Activated T-helper 1 cell treated with Interleukin-2 at 50 U/mL for 16 hours (primary cell): ENCODE measurements at places on chromosomes 2 and 18.

- no peak for DNase-seq
Measured at GRCh38 chr2:15154297-15154696, 406.8 kb downstream of the NBAS start.

DNA sequence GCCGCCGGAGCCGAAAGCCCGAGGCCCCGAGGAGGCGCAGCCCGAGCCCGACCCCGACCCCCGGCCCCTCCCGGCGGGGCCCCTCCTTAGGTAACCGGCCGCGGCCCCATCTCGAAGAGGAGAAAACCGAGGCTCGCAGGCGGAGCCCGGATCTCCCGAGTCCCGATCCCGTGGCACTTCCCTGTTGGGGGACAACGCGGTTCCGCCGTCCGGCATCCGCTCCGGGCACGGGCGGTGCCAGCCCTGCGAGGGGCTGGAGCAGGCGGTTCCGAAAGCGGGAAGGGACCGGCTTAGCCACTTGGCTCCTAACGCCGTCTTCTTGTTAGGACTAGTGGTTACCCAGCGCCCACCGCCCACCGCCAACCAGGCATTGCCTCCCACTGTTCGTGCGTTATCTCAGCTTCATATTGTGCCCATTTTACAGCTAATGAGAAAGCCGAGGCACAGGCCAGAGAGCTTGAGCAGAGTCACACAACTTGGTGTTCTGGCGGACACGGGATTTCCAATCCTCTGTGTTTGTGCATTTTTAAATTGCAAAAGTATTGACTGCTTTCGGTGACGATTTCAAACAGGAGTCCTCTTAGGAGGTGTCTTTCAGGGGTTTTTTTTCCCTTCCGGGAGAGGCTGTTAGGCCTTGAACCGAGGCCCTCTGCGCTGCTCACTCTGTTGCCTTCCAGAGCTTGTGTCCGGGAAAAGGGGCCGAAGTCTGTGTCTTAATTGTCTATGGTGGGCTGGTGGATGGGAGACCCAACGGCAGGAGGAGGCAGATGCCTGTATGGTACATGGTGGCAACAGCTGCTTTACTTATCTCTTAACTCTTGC, 562 bp downstream of the CENPA start:
- DNase-seq: no peak

DNA sequence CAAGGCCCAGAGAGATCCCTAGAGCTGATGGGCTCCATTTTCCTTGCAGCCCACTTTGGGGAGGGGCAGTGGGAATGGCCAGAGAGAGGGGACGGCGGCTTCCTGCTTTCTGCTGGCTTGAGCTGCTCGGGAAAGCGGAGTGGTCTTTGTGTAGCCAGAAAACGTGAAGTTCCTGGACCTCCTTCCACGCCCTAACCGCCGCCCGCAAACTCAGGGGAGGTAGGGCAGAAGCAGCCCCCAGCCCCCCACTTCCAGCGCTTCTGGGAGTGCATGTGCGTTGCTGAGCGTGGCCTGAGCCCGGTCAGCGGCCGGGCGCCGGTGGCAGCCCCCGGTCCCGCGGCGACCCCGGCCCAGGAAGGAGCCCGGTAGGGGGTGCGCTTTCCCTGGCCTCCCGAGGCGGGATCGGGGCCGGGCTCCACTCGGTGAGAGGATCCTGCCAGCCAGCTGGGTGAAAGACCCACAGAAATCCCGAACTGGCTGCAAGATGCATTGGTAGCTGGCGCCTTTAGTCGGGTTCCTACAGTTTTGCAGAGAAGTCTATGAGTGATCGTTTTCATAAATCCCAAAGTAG, 25.3 kb upstream of the BOD1L2 start:
- no peak for DNase-seq

GRCh38 chr2:109471658-109472057, 142.1 kb downstream of the SEPTIN10 start:
- no peak for DNase-seq

- DNase-seq: no peak
Measured at GRCh38 chr2:148122788-148123187, 101.9 kb downstream of the MBD5 start.

DNA sequence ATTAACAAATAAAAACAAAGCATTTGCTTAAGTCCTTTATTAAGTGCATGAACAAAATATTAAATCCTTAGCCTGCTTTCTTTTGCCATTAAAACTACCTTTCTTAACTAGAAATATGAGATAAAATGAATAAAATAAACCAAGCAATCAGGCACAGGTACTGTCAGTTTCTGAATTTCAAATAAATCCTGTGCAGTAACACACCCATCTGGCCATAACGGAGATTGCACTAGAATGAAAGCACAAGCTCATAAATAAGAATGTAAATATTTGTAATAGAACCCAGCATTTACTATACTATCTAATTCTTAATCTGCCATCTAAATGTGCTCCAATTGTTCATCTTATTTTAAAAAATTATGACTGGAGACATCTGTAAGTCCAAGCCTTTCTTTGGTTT, 31.9 kb downstream of the PRKRA start:
- no peak for DNase-seq

DNA sequence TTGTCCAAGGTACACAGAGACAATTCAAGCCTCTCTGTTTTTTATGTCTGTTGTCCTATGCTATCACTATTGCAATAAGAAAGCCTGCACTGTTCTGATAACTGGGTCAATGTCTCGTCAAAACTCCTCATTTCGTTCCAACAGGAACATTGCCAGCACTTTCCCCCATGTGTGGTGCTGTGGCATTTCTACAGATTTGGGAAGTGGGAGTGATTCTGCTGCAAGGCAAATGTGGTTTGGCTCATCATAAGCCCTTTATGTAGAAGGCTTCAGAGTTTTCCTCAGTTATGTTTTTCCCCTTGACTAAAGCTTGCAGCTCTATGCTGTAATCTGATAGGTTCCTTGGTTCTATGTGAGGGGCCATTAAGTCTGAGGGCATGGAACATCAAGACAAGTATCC, 324.1 kb upstream of the TCF4 start:
- no peak for DNase-seq

GRCh38 chr2:62504657-62505056, 1.3 kb downstream of the TMEM17 start:
- no peak for DNase-seq

DNA sequence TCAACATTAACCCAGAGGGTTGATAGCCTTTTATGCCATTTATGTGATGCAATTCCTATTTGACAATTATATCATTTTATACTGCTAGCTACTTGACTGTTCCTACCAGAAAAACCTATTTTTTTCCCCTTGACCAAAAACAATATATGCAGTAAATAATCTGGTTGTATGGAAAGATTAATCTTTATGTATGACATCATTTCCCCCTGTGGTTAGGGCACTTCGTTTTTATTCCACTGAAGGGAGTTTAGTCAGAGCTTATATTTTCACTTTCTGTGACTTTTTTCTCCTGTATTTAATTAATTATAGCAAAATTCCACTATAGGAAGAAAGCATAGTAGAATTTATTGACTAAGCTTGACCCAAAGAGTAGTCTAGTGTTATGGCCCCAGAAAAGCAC, 107.6 kb downstream of the HAUS1 start:
- no peak for DNase-seq

DNA sequence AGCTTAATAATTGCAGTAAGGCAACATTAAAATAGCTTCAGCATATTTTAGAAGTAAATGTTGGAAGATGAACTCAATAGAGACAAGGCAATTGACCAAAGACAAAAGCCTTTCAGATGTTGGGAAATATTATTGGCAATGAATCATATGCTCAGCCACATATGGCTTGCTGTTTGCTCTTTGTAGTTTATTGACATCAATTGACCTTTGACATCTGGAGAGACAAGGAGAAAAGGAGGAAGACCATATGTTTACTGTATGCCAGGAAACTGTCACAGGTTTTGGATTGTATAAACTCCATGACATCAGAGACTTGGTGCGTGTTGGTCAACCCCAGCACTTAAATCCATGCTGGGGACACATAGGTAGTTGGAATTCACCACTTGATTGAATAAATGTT, 60.6 kb upstream of the SLC16A14 start:
- DNase-seq: no peak

- DNase-seq: no peak
Measured at GRCh38 chr2:64832936-64833335, 156.3 kb upstream of the SLC1A4 start.

- no peak for DNase-seq
Measured at GRCh38 chr2:127219171-127220070, 678 bp downstream of the CYP27C1 start.

- peak; percentile 33 for DNase-seq
Measured at GRCh38 chr2:38665854-38666555, at the start of gene GALM. Gene GALM (plus strand): TSS chr2:38666114. CDS start chr2:38666162, 48 bp downstream.

DNA sequence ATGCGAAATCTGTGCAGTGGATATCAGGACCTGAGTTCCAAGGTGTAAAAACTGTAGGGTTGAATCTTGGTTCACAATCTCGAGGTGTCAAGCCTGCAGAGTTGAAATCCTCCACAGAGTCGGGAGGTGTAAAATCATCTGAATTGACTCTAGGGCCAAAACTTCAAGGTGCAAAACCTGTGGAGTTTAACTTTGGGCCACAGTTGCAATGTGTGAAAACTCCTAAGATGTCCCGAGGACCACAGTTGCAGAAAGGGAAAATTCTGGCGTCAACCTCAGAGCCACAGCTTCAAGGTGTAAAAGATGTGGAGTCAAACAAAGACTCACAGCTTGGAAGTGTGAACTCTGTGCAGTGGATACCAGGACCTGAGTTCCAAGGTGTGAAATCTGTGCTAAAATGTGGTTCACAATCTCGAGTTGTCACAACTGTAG, 9.8 kb upstream of the ZNF512 start:
- DNase-seq: no peak

DNA sequence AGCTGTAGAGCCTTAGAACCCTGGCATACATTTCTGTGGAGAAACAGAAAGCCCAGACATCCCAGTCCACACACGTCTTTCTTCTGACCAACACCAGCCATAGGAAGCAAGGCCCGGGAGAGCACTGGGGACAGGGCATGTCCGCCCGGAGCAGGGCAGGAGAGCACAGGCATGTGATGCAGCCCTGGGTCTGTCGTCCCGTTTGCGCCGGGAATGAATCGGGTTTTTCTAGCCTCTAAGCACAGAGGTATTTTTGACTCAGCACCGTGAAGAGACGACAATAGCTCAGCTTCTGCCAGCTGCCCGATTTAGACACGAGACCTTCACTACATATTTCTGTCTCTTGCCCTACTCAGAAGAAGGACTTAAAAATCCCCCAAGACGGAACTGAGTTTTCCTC, 7.3 kb upstream of the AMMECR1L start:
- DNase-seq: no peak

- no peak for DNase-seq
Measured at GRCh38 chr2:96685577-96686459, 43.3 kb downstream of the FER1L5 start.

DNA sequence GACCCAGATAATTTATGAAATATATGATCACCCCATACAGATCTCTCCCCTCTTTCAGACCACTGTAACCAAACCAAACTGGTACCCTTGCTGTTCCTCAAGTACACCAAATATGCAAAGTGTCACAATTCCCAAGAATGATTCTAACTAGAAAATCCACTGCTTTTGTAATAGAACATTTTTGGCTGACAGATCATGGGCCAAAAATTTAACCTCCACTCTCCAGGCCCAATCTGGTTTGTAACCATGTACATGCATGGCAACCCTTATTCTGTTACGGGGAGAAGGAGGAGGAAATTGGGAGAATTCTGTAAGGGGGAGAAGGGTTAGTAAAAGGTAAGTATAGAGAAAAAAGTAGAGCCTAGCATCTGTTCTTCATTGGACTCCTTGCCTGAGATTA, 62.0 kb downstream of the IKZF2 start:
- no peak for DNase-seq

DNA sequence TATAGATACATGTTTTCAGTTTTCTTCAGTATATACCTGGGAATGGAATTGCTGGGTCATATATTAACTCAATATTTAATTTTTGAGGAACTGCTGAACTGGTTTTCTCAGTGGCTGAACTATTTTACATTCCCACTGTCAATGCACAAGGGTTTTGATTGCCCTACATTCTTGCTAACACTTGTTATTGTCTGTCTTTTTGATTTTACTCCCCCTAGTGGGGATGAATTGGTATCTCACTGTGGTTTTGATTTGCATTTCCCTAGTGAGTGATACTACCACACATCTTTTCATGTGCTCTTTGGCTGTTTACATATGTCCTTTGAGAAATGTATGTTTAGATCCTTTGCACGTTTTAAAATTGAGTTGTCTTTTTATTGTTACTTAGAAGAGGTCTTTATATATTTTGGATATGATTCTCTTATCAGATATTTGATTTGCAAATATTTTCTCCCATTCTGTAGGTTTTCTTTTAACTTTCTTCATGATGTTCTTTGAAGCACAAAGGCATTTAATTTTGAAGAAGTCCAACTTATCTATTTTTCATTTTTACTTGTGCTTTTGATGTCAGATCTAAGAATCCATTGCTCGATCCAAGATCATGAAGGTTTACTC, 36.2 kb downstream of the ASB1 start:
- DNase-seq: no peak

- no peak for DNase-seq
Measured at GRCh38 chr18:78309307-78309706, 670.3 kb upstream of the SALL3 start.

DNA sequence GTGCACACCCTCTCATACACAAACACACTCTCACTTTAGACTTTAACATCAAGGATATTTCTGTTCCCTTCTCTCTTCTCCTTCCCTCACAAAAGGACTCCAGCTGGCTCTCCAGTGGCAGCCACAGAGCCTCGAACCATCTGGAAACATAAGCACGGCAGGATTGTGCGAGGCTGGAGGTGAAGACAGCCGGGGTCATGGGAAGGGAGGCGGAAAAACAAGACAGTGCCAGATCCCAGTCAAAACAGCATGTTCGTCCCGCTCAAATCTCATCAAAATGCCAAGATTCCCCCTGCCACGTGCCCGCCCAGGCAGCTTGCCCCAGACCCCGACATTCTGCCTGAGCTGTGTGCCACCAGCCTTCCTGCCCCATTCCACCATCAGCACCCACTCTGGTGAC, 180.3 kb downstream of the ZBTB7C start:
- DNase-seq: no peak

- DNase-seq: no peak
Measured at GRCh38 chr2:164910101-164910899, 45.0 kb downstream of the SLC38A11 start.

- DNase-seq: no peak
Measured at GRCh38 chr2:60678551-60678950, 77.5 kb upstream of the PAPOLG start.

DNA sequence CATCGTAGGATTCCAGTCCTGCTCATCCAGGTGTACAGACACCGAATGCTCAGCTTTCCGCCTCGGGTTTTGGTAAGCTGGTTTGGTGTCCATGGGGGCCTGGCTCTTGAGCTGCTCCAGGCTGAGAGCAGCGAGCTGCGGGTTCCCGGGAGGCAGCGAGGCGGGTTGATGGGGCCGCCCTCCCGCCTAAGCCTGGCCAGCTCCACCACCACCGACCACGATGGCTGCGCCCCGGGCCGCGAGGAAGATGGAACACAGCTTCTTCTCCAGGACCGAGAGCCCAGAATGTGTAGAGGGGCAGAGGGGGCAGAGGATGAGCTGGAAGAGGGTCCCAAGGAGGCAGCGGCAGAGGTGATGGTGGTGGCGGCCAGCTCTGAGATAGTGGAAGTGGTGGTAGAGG, 64.1 kb downstream of the AKAIN1 start:
- no peak for DNase-seq

- no peak for DNase-seq
Measured at GRCh38 chr18:62196079-62196478, 9.0 kb downstream of the RELCH start.
